ENCODE measurements at places on chromosomes 7 and 10. TPM values are rescaled to one million over a fixed set of nuclear protein-coding genes. Genes with fewer than 3 reads are reported as not detected.

GRCh38 chr10:17001961-17002749 lies 127.5 kb downstream of the CUBN start:
- peak; percentile 56 for DNase-seq

GRCh38 chr10:19974138-19974537 lies 157.9 kb downstream of the PLXDC2 start:
- DNase-seq, result no peak

DNA sequence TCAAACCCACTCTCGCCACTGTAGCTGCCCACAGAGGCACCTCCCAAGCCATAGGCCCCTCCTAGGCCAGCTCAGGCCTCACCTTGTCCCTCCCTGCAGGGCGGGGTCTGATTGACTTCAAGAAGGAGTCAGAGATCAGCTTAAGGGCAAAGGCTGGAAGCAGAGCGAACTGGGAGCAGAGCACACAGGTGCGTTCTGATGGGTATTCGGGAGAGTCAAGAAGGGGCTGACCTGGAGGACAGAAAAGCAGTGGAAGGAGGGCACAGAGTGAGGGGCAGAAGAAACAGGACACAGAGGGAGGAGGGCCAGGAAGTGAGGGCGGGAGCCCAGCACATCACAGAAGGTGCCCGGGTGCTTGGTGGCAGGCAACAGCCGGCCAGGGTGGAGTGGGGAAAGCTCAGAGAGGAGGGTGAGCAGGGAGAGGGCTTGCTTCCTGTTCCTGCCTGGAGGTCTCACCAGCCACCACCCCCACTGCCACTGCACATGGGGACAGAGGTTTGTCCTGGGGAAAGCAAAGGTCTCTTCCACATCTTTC lies at the start of gene AOC1:
TSS of gene AOC1 (plus strand) at position 147 of the 535 bp plus-strand sequence. CDS start 3,954 bp downstream, outside the sequence.
- no peak for DNase-seq

- peak; percentile 70 for DNase-seq
Measured at GRCh38 chr7:128135515-128136214, 104.4 kb upstream of the LRRC4 start.

DNA sequence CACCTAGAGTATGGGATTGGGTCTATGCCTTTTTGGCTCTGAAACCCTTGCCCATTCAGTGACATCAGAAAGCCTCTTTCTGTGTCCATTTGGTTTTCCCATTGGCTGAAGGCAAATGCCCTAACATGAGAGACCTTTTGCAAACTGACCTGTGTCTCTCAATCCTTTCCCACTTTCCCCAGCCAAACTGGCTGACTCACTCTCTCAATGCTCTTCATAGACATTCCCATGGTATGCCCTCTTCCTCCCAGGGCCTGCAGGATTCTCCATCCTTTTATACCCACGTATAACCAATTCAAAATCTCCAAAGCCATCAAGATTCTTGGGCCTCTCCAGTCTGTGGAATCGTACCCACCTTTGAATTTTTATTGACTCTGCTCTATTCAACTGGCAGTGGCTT lies 563.3 kb downstream of the GATA3 start:
- no peak for DNase-seq

OR6B1 gene
- not detected for total RNA-seq

- no peak for DNase-seq
Measured at GRCh38 chr10:89078724-89079672, 88.4 kb downstream of the FAS start.

DNA sequence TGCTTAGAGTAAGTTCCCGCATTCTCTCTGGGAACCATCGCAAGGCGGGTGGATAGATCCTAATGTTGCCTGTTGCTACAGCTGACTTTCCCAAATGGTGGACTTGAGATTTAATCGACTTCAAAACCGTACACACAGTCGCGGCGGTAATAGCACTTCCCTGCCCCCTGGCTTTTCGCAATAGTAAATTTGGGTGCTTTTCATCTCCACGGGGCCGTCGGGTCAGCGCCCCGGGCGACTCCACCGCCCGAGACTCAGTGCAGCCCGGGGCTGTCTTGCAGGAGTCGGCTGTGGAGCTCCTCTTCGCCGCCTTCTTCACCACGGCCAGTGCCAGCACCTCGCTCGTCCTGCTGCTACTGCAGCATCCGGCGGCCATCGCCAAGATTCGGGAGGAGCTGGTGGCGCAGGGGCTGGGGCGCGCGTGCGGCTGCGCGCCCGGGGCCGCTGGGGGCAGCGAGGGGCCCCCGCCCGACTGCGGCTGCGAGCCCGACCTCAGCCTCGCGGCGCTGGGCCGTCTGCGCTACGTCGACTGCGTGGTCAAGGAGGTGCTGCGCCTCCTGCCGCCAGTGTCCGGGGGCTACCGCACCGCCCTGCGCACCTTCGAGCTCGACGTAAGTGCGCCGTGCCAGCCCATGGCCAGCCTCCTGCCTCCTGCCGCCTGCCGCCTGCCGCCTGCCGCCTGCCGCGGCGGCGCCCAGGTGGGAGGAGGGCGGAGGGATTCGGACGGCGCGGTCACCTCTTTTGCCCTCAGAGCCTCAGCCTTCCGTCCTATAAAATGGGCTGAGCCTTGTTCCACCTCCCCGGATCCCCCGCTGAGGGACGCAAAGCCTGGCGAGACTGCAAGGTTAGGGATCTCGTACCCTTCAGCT lies 5.3 kb downstream of the CYP26C1 start:
- DNase-seq, result no peak

DNA sequence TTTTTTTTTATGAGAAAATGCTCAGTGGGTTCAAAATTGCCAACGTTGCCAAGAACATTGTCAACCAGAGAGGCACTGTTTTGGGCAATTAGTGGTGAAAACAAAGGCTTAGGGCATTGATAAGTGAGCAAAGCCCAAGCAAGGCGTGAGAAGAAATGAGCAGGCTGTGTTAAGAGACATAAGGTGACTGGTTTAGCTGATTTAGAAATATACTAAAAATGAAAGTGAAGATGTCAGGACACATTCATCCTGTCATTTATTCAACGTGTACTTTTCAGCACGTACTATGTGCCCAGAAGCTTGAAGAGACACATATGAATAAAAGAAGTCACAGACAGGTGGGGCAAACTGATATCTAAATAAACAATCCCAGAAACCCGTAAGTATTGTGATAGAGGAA lies 31.8 kb downstream of the AOAH start:
- DNase-seq, result no peak

DNA sequence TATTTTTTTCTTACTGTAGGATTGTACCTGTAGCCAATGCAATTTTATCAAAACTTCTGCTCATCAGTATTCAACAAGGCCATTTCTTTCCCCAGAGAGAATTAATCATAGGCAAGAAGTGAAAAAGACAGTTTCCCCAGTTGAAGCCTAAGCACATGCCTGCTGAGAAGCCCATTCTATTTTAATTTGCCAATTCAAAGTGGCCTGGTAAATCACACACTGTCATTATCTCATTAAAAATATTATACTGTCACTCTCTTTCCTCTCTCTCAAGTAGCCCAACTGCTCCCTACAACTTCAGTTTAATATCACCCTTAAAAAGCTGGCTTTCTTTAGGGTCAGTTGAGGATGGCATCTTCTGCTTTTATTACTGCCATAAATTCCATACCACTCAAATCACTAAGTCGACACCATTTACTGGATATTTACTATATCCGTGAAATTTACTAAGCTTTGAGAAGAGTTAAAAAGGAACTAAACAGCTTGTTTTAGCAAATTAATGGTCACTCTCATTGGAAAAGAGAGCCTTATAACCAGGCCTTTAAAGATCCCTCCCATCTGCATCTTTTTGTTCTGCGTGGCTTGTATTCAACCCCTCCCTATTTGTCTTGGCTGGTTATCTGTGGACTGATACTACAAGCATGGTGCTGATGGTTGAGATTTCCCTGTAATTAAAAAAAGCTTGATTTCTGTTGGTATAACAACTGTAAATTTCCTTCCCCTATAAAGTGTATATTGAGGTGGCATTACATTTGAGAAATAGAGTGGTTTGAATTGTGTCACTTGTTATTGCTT lies 30.6 kb downstream of the COL28A1 start:
- DNase-seq, result no peak

Data from dermis blood vessel endothelial cell (primary cell).